NT2/D1 (cell line): ENCODE measurements at places on chromosomes 12 and 14.
A peak's percentile ranks its signal among the peaks of the same experiment; 100 is the strongest.

DNA sequence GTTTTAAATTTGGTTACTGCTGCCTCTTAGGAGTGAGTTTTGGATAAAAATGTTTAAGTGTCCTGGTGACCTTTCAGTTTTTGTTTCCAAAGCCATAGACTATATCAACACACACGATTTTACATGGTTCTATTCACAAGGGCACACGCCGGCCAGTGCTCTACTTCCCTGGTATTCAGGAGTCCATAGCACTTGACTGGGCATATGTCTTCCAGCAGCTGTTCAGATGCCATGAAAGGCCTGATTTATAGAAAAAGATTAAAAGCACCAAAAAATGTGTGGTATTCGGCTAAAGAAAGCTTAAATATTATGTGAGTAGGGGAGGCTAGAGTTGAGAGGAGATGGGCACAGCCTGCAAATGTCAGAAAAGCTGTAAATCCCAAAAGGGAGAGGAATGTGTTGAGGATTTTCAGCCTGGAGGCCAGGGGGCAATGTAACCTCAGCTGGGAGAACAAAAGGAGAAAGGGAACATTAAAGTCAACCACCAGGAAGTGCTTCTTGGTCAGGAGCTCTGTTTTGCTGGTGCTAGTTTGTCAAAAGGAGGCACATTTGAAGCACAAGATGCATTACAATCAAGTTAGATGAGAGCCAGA, 478.4 kb downstream of the RAD51B start:
- DNase-seq = peak; percentile 32

DNA sequence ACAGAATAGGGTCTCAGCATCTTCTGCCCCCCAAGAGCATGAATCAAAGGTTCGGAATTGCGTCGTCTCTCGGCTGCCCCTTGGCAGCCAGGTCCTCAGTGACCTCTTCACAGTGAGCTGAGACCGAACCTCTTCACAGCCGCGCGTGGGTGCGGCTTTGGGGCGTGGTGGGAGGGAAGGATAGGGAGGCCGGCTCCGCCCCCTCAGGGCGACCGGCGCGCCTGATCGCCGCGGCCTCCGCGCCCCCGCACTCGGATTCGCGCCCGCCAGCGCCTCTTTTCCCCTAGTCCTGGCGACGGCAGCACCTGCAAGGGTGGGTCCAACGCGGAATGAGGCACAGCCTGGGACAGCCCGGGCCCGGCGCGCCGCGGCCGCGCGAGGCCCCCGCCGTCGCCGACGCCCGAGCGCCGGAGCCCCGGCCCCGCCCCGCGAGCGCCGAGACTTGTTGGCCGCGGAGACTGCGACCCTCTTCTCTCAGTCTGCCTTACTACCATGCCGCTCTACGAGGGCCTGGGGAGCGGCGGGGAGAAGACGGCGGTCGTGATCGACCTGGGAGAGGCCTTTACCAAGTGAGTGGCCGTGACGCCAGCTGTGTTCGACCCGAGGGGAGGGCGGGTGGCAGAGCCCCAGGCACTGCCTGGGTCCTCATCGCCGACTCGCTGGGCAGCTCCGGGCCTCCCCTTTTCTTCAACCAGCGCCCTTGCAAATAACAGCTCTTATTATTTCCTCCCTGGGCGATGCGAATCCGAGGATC, at the start of gene ACTR10:
TSS of gene ACTR10 (plus strand) at position 424 of the 754 bp plus-strand sequence. CDS start at position 493, 69 bp downstream.
- peak; percentile 25 for DNase-seq

DNA sequence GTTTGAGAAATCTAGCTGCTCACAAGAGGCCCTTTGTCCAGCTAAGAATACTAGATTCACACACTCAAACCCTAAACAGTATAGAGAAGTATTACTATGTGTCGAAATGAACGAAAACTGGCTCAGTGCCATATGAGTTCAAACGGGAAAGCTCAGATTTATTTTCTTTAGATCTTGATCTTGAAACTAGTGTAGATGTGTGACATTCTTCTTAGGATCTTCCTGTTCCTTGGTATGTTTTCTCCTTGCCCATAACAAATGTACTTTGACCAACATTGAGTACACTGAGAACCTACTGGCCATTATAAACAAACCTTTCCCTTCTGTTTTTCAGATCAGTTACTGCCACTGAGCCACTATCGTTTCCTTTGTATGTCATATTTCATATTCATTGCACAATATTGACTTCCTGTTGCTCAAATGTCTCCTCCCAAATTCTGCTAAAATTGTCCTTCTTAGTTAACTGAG, 21.3 kb downstream of the MYBPC1 start:
- no peak for DNase-seq

GRCh38 chr12:88339254-88339949, 197.3 kb downstream of the TMTC3 start:
- no peak for DNase-seq

DNA sequence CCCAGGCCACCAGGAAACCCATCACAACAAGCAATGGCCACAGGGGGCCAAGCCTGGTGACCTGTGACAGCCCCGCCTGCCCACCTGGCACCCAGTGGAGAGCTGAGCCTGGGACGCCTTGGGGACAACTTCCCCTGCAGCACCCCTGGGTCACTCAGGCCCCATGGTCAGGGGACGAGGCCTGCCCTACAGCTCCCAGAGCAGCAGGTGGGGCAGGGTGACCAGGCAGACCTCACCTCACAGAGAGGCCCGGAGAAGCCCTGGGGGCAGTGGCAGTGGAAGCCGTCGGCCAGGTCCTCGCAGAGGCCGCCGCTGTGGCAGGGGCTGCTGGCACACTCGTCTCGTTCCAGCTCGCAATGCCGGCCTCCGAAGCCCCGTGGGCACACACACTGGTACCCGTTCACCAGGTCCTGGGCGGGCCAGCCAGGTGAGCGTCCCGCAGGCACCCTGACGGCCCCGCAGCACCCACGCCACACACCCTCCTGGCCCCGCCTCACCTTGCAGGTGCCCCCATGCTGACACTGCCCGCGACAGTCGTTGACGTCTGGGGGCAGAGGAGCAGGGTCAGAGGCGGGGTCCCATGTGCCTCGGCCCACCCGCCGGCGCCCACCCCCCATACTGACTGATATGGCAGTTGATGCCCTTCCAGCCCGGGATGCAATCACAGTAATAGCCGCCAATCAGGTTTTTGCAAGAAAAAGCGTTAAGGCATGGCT, 18.1 kb downstream of the JAG2 start:
- no peak for DNase-seq

- DNase-seq = no peak
Measured at GRCh38 chr12:93541578-93542225, 30.8 kb upstream of the SOCS2 start.

GRCh38 chr14:39005044-39005880, 97.8 kb downstream of the SEC23A start:
- DNase-seq = no peak

DNA sequence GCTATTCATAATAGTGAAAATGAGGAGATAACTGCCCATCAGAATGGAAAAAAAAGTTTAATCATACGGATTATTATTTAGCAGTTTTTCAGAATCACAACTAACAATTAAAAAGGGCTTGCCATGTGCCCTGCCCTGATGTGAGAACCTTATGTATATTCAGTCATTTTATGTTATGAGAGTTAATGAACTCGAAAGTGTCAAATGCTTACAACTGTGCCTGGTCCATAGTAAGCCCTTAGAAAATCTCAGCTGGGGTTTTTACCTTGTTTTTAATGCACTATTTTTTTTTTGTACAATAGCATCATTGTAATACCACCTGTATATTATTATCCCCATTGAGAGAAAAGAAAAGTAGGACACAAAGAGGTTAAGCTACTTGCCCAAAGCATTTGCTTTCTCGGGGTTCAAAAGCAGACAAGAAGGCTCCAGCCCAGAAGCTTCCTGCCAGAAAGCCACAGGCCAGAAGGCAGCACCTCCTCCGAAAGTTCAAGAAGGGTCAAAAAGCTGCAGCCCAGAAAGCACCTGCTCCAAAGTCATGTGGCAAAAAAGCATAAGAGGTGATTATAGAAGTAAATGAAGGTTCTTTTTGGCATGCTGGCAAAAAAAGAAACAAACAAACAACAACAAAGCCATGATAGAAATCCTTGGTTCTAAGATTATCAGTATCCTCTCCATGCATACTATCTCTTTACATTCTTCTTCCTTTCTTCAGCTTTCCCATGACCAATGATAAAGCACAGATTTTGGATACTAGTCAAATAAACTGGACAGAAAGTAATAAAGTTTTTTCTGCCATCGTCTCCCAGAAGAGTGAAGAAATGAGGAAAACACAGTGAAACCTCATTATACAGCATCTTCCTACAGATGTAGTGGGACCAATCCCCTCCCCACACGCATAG, 59.1 kb upstream of the NAP1L1 start:
- no peak for DNase-seq

DNA sequence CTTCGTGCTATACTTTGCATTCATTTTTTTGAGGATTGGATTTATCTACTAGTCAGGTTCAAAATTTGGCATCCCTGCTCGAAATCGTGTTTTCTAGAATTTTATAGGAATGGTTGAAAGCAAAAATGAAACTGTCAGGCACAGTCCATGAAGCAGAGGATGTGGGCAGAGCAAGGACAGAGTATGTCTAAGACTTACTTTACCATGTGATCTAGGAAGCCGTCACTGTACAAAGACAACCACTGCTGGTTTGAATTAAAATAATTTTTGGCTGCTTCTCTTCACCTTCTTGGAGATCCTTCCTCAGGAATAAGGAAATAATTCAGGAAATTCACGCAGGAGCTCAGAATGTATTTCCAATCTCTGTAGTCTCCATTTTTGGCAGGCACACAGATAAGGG, 31.6 kb upstream of the SGPP1 start:
- no peak for DNase-seq

DNA sequence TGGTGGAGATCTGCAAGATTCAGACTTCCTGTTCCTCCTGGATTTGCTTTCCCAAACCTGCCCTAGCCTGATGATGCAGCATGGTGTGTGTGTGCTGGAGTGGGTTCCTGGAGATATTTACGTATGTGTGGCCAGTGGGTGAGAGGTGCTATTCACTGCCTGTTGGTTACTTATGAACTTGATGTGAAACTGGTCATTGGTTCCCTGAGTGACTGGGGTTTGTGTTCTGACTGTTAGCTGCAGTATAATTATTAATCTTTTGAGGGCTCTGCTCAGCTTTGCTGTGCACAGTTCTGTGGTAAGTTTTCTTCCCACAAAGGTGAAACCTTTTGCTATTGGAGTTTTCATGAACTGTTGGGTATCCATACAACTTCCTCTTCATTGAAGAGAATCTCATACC, 541.8 kb upstream of the FBXO33 start:
- no peak for DNase-seq

GRCh38 chr12:124696693-124697476, 129.5 kb upstream of the NCOR2 start:
- DNase-seq = no peak
